ENCODE measurements at places on chromosomes 7 and 10.

DNA sequence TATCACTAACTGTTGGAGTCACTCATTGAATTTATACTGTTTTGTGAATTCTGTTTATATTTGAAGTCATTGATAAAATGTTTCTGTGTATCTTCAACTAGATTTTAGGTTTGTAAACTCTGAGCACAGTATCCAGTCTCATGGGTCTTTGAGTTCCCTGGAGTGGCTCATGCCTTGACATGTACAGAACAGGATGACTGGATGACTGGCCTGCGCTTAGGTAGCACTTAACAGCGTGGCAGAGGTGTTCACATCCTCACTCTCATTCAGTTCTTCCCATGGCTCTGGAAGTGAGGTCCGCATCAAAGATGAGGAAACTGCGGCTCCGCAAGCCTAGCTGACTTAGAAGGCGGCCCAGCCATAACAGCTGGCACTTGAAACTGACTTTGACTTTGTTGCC, 576.9 kb downstream of the SUGCT start:
- no peak for DNase-seq

DNA sequence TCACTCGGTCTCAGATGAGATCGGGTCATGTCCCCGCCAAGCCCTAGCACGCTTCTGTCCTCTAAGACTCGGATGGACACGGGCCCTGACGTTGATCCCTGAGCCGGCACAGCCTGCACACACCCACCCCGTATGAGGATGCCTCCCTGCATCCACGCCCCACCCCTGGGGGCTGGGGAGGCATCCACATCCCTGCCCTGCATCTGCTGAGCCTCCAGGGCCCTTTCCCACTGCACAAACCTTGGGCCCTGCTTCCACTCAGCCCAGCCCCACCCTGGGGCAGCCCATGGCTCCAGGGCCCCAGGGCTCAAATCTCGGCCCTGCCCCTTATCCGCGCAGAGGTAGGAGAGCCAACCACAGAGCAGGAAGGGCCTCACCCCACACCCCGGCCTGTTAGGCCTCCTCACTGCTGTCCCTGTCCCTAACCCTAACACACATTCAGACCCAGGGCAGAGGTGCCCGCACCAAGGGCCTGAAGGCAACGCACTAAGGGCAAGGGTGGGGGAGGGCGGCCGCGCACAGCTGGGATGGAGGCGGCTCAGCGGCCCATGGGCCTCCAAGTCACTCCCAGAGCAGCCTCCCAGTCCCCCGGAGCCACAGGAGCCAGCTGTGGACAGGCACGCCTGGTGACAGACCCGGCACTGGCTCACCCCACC, 9.5 kb upstream of the MICALL2 start:
- no peak for DNase-seq

DNA sequence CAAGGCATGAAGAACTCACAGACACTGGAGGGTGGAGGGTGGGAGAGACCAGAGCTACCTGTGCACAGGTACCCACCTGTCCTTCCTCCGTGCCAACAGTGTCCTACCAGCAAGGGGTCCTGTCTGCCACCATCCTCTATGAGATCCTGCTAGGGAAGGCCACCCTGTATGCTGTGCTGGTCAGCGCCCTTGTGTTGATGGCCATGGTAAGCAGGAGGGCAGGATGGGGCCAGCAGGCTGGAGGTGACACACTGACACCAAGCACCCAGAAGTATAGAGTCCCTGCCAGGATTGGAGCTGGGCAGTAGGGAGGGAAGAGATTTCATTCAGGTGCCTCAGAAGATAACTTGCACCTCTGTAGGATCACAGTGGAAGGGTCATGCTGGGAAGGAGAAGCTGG, 21.8 kb downstream of the PRSS2 start:
- no peak for DNase-seq

DNA sequence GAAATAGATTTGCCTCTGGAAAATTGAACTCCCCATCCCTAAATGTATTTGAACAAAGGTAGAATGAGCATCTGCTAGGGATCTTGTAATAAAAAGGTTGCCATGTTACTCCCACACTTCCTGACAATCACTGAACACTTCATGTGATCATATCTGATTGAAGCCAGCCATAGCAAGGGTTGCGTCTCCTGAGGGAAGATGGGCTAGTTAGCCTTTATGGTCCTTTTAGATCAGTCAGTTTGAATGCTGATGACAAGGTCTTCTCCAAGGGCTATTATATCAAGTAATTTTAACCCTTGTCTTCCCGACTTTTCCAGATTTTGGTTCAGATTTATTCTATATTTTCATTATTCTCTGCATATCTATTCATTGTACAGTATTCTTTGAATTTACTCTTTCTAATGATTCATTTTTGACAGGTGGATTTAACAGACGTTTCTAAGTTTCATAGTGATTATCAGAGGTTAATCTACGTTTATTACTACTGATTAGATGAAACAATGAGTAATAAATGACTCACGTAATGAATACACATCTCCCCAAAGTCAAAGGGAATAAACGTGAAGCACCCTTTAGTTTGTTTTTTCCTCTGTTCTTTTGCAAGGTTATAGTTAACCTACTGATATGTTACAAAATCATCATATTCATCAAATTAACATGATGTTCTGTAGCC, 28.1 kb downstream of the CSGALNACT2 start:
- DNase-seq = no peak

DNA sequence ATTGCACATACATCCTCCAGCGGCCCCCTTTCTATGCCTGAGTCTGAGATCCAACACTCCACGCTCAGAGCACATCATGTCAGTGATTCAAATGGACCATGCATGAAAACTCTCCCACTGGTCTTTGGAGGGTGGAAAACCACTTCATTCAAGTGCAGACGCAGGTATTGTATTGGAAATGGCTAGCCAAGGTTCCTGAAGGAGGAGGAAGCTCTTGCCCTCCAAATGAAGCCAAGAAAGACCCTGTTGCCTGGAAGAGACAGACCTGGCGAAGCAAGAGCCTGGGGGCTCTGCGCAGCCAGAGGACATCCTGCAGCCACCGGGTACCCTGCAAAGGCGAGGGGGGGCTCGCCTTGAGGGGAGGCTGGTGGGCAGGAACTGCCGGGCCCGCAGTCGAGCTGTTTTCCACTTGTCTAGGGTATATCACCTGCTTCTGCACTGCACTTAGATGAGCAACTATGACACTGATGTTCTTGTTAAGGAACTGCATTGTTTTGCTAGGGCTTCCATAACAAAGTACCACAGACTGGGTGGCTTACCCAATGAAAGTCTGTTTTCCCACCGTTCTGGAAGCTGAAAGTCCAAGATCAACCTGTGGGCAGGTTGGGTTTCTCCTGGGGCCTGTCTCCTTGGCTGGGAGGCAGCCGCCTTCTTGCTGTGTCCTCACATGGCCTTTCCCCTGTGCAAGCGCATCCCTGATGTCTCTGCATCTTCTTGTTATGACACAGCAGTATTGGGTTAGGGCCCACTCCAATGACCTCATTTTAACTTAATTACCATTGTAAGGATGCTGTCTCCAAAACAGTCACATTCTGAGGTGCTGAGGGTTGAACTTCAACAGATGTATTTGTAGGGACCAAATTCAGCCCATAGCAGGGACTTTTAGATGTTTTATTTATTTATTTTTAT, 233.4 kb downstream of the ARHGAP12 start:
- DNase-seq = no peak

DNA sequence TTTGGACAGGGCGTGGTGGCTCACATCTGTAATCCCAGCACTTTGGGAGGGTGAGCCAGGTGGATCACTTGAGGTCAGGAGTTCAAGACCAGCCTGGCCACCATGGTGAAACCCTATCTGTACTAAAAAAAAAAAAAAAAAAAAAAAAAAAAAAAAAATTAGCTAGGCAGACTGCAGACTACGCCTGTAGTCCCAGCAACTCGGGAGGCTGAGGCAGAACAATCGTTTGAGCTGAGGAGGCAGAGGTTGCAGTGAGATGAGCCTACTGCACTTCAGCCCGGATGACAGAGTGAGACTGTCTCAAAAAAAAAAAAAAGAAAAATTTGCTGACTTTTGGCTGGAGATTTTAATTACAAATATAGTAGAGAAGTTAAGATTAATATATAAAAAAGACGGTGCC, 104.0 kb downstream of the HIPK2 start:
- no peak for DNase-seq
